Dermis microvascular lymphatic vessel endothelial cell (primary cell): ENCODE measurements at places on chromosomes 4 and X.

GRCh38 chr4:48071191-48071590 is 54.6 kb downstream of the NIPAL1 start:
- no peak for DNase-seq

GRCh38 chrX:103783971-103784370 is 7.3 kb downstream of the PLP1 start:
- DNase-seq, result no peak

DNA sequence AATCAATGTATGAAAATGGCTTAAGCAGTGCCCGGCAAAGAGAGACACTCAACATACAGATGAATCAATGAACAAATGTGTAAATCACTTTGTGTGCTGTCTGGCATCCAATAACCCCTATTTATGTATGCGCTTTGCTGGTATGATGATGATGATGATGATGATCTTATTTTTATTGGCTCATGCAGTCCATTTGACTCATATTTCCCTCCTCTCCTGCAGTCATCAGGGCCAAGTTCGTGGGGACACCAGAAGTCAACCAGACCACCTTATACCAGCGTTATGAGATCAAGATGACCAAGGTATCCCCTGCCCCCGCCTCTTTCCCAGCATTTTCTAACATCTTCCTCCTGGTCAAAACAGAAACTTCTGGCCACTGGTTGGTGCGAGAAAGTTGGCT is 2.5 kb downstream of the TIMP1 start:
- DNase-seq, result peak; percentile 5

DNA sequence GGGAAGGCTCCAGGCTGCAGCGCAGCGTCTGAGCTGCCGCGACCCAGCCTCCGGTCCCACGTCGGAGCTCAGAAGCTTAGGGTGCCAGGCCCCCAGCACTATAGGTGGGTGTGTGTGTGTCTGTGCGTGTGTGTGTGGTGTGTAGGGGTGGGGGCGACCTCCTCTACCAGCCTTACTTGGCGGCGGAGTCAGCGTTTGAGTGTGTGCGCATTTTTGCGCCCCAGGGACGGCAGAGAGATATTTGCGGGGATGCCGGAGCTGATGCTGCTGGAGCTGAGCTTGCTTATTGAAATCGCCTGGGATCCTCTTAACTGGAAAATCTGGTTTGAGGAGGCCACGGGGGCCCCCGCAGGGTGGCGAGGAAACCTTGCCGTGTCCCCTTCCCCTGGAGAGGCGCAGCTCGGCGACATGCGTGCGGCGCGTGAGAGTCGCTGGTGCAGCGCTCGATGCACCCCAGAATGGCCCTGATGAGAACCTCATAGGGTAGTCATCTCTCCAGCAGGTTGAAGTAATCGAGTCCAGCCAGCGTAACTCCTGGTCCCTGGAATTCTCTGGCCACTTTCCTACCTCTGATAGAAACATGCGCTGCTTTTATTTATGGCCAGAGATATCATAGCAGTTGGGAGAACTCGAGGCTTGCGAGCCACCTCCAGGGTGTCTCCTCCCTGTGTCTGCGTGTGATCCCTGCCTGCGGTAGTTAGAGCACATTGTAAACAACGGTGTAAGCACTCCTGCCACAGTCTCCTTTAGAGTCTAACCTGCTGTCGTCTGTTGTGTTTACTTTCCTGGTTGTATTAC is 2.7 kb downstream of the ADGRL3 start:
- DNase-seq, result no peak
